Activated CD4-positive, alpha-beta T cell treated with anti-CD3 and anti-CD28 coated beads, Interleukin-2, amount 50 U/mL, for 4 hours (primary cell): ENCODE measurements at places on chromosomes 7 and 10.
A peak's percentile ranks its signal among the peaks of the same experiment; 100 is the strongest.

DNA sequence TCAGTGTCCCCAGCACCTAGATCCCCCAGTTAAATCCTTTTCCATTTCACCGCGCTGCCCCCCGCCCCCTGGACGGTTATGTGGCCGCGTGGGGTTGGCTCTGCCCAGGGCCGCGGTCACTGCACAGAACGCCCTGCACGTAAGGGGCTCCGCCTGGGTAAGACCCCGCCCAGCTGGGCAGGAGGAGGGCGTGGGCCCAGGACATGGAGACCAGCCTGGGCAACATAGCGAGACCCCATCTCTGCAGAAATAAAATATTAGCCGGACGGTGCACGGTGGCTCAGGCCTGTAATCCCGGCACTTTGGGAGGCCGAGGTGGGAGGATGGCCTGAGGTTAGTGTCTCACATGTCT lies 650 bp upstream of the ZFAND2A start:
- DNase-seq, result no peak

- DNase-seq, result peak; percentile 37
Observed at GRCh38 chr10:79242620-79243152, 104.6 kb upstream of the PPIF start.

DNA sequence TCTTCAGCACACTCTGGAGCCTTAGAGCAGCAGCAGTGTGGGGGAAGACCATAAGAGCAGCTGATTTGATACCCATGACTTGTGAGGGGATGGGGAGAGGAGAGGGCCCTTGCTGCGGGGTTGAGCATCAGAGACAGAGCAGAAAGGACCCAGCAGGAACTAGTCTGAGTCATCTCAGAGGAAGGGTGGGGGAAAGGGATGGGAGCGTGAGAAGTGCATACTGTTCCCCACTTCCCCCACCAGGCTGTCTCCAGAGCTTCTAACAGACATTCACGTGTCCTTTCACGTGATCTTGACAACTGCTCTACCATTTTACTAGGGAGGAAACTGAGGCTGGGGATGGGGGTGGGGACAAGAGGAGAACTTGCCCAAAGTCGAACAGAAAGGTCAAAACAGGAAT lies 38.7 kb downstream of the FAM241B start:
- no peak for DNase-seq

DNA sequence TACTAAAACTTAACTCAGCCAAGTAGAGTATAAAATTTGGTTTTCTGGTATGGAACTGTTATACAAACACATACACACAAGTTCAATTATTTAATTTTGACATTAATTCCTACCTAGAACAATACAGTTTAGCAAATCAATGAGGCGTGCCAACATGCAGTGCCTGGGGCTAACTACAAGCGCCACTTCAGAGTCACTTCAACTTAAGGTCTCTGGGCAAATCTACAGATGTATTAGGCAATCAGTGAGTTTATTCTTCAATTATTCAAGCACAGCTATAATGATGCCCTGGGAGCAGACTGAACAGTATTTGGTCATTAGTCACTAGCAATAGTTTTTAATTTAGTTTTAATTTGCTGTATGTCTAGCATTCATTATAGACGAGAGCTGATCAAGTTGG lies 51.6 kb downstream of the HIBADH start:
- DNase-seq, result no peak

DNA sequence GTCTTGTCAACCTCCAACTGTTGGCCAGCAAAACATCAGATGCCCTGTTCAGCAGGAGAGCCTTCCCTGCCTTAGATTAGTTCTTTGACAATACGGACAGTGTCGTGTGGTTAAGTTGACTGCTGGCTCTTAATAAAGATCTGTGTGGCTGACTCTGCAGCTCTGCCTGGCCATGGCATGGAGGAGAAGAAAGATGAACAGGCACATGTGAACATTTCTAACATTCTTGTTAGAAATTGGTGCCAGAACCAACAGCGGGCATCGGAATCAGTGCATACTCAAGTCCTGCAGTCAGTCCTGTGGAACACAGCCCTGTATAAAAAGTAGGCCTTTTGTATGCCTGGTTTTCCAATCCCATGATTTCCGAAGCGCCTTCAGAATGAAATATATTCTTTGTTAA lies 455.6 kb downstream of the POM121L12 start:
- no peak for DNase-seq

DNA sequence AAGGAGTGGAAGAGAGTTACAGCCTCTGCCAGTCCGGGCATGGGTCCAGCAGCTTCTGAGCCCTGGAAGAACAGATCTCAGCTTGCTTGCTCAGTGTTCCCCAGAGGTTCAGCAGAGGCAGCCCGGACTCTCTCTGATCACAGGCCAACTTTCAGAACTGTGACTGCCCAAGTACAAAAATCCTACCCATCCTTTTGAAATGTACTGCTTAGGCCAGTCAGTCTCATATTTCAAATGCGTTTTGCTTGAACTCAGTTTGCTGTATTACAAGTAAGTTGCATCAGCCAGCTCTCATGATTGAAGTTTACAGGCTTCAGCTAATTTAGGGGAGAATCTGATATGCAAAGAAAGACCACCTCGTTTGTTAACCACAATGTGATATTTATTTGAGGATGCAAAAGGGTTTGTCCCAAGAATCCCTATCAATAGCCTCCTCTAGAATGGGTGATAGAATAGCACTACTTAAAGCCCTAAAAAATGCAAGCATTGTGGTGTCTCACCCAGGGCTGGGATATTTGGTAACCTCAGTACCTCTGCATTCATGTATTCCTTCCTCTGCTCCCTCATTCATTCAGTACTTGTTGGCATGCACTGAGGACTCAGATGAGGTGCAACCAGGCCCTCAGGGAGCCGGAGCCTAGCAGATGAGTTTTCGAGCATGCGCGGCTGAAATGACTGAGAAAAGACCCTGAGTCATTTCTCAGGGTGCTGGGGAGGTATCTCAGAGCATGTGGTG lies 7.0 kb downstream of the AIMP2 start:
- DNase-seq, result no peak

GRCh38 chr7:152654971-152655370 lies 21.0 kb downstream of the XRCC2 start:
- no peak for DNase-seq

- no peak for DNase-seq
Observed at GRCh38 chr7:129780974-129781927, 169.7 kb downstream of the NRF1 start.

GRCh38 chr7:90709501-90710465 lies 113.7 kb downstream of the CDK14 start:
- DNase-seq, result no peak

DNA sequence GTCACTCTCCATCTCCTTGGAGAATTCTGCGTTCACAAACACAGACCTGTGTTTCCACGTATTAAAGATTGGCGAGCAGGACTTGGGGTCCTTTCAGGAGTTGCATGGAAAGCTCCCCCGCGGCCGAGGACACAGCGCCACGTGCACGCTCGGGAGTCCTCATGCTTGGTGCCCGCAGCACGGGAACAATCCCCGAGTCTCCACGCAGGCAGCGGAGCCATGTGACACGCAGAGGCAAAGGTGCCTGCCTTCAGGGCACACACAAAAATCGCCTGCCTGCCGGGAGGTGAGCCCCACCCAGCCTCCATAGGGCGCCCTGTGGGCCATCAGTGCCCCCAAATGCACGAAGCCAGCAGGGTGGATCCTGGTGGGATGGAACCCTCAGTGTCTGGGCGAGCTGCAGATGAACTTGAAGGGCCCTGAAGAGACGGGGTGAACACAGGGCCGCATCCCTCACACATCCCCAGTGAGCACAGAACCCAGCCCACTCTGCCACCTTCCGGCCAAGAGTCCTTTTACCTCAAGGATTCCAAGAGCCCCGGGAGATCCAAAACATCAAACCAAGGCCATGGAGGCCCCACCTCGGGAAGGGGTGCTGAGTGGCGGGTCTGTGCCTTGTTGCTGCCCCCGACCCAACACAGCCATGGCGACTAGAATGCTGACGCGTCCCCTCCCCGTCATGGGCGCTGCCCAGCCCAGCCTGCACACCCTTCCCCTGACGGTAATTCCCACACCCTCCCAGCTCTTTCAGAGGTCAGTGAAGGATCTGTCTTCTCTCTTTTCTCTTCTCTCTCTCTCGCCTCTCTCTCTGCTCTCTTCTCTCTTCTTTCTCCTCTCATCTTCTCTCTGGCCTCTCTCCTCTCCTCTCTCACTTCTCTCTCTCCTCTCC lies 55.9 kb downstream of the CFAP46 start:
- DNase-seq, result no peak

GRCh38 chr7:156604311-156604710 lies 36.3 kb upstream of the RNF32 start:
- DNase-seq, result no peak

DNA sequence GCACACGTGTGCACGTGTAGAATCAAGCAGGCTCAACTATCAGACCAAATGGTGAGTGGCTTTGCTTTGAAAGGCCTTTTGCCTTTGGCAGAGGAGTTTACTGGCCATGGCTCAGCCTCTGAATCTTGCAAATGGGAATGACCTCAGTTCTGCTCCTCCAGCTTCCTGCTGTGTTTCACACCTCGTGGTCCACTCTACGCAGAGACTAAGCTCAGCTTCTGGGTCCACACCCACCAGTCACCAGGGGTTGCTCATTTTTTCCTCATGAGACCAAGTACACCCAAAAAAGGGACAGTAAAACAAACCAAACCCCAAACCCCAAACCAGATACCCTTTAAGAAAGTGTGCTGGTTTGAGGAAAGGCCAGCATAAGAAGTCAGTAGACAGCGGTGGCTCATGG lies 236.4 kb downstream of the DNAJB6 start:
- no peak for DNase-seq

DNA sequence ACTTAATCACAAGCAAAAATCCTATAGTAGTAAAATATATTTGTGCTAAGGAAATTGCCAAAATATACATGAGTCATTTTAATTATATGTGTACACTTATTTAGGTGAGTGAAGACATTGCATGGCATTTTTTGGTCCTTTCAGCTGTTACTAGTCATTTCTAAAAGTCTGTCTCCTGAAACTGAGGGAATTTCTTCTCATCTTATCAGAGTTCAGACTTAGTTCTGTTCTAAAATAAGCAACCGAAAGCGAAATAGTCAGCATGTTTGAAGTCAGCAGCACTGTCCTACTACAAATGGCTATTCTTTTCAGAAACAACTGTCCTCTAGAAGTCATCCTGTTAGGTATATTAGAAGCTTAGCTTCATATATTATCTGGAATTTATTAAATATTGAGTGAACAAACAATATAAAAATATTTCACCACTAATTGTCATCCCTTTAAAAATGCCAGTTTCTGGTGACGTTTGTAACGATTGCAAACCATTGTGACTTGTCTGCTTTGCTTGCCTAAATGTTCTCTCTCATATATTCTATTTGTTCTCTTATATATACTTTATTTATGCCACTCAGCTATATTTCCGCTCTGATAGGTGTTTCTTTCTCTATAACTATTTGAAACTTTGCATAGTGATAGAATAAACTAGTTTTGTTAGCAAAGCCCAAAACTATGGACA lies 227.4 kb upstream of the KAT6B start:
- DNase-seq, result no peak

DNA sequence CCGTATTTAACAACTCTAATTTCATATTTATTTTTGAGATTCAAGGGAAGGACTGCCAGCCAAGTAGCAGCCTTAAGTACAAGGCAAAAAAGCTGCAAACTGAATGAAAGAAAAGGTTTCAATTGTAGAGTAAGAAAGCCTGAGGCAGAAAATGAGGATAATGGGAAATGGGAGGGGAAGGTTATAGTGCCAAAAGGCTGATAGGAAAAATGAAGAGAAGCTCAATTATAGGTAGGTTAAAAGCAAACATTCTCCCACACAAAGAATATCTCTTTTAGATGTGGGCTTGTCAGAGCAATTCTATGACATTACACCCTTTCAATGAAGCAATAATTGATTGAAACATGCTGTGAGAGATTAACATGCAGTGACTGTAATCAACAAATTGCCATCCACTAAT lies 175.3 kb downstream of the RAPGEF5 start:
- DNase-seq, result no peak

DNA sequence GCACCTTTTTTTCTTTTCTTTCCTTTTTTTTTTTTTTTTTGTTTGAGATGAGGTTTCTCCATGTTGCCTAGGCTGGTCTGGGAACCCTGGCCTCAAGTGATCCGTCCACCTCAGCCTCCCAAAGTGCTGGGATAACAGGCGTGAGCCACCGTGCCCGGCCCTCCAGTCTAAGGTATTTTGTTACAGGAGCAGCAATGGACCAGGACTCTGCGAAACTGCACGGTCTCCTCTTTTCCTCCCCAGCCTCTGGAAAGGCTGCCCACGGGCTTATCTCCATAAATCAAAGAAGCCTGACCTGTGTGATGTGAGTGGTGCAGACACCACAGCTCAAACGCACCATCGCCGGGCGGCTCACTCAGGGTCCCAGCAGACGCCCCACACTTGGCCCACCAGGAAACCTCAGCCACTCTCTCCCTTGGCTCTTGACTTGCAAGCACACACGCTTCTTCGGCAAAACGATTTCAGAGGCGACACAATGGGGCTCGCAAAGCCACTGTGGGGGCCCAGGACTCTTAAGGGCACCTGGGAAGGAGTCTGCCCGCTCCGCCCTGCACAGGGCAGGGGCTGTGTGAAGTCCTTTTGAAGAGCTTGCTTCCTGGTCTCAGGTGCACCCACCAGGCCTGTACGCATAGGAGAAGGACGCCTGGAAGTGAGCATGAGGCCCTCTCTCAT lies 20.6 kb downstream of the WDR86 start:
- no peak for DNase-seq
